Fibroblast of mammary gland (primary cell): ENCODE measurements at places on chromosomes 12 and 14.

DNA sequence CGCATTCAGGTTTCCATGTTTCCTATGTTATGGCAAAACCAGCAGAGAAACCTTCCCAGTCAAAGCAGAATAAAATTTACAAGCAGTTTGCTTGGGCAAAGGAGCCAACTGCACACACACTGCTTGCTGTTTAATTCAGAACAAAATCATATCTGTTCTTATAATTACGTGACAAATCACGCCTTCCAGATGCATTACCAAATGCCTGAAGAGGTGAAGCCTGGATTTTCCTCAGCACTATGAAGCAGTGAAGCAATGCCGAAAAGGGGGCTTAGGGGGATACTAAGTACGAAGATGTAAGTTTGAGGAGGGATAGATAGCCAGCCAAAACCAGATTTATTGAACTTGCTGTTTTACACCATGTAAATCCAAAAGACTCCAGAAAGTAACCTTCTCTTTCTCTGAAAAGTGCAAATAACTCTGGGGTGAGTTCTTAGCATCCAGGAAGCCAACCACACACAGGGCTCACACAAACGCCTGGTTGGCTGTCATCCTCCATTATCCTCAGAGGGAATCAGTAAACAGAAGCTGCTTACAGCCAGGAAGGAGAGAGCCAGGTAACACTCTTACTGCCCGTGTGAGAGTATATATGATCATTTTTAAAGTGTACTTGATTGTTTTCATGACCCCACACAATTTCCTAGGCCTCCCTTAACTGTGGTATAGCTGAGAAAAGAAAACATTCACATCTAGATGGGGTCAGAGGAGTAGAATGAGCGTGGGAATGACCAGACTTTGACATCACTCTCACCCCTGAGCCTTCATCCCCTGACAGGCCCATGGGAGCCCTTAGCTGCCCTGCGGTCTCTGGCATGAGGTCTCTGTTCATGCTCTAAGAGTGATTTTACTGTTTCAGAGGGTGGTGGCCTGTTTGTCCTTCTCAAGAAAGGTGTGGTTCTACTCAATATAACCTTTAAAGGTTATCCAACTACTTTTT lies 442.5 kb downstream of the EGLN3 start:
- no peak for DNase-seq

DNA sequence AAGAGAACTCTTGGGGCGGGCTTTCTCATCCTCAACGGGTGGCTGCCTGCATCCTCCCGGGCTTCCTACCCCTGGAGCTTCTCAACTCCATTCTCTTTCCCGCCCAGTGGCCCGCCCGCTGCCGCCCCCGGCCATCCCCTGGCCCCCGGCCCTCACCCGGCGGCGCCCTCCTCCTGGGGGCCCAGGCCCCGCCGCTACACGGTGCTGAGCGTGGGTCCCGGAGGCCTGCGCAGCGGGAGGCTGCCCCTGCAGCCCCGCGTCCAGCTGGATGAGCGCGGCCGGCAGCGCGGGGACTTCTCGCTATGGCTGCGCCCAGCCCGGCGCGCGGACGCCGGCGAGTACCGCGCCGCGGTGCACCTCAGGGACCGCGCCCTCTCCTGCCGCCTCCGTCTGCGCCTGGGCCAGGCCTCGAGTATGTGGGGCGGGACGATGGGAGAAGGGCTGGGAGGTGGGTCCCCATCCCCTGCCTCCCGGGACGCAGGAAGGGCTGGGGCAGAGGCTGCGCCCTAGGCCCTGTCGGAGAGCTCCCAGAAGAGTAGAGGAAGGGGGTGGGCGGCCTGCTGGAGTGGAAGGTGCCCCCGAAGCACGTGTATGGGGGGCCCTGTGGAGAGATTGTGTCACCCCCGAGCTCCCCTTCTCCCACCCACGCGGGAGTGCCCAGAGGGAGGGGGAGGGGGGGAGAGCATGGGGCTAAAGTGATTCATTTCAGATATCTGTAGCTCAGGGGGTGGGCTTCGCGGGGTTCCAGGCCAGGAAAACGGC lies 1.5 kb downstream of the LAG3 start:
- DNase-seq = no peak

DNA sequence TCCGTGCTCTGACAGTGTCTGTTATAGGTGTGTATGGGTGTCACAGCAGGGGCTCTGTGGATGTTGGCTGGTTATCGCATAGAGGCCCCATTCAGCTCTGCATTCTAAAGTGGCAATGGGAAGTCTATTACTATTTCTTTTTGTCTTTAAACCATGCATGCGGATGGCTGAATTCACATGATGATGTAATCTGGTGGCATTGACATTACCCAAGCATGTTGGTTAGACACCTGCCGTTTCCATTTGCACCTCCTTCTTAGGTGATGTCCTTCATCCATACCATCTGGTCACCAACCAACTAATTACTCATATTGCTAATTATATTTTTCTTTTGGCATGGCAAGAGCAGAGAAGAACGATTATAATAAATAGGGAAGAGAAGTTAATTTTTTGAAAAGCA lies 270.8 kb upstream of the RGS6 start:
- no peak for DNase-seq

- no peak for DNase-seq
Measured at GRCh38 chr14:22036541-22037239, 363.1 kb upstream of the OR4E1 start.

DNA sequence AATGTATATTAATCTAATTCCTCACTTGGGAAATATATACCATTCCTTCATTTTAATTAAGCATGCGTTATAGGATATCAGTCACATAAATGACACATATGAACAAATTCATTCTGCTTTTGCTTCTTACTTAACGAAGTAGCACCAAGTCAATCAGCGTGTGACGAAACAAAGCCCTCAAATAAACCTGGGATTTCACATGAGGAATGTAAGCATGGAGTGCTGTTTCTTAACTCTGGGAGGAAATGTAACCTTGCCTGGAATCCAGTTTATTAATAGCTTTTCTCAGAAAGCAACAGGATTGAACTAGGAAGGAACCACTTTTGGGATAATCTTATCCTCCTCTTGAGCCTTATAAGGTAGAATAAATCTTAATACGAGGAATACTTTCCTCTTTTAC lies 72.0 kb downstream of the NIN start:
- no peak for DNase-seq

- DNase-seq = peak; percentile 56
Measured at GRCh38 chr12:20549108-20549719, 145.9 kb upstream of the SLCO1C1 start.

GRCh38 chr14:72450473-72451044 lies 443.3 kb downstream of the DPF3 start:
- DNase-seq = no peak

DNA sequence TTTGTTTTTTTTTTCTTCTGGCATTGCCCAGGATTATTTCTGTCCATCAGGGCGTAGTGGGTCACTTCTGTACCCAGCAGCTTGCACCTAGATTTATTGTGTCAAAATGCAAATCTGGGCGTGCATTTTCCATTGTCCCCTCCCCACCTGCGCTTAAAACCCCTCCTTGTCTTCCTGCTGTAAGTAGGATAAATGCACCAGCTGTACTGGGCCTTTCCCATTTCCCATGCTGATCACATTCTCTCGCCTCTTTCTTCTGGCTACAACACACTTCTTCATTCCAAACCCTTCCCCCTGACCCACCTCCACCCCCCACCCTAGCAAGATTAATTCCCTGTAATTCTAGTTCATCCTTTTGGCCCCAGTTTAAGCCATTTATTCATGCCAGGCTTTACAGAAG lies 128.0 kb downstream of the ETV6 start:
- no peak for DNase-seq

DNA sequence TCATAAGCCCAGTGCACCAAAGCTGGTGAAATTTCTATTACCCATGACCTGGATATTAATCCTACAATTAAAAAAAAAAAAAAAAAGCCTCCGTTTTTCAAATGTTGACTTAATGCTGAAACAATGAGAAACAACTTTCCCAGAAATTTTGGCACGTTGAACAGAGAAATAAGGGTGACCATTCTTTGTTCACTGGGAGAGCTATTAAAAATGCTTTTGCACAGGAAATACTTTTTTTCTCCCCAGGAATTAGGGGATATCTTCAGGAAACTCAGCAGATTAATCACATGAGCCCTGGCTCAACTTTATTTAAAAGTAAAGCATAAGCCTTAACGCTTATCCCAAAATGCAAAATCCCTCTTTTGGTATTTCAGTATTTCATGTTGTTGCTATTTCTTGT lies 54.8 kb upstream of the FLRT2 start:
- DNase-seq = peak; percentile 31

GRCh38 chr14:104658325-104658712 lies 31.1 kb upstream of the INF2 start:
- DNase-seq = no peak

DNA sequence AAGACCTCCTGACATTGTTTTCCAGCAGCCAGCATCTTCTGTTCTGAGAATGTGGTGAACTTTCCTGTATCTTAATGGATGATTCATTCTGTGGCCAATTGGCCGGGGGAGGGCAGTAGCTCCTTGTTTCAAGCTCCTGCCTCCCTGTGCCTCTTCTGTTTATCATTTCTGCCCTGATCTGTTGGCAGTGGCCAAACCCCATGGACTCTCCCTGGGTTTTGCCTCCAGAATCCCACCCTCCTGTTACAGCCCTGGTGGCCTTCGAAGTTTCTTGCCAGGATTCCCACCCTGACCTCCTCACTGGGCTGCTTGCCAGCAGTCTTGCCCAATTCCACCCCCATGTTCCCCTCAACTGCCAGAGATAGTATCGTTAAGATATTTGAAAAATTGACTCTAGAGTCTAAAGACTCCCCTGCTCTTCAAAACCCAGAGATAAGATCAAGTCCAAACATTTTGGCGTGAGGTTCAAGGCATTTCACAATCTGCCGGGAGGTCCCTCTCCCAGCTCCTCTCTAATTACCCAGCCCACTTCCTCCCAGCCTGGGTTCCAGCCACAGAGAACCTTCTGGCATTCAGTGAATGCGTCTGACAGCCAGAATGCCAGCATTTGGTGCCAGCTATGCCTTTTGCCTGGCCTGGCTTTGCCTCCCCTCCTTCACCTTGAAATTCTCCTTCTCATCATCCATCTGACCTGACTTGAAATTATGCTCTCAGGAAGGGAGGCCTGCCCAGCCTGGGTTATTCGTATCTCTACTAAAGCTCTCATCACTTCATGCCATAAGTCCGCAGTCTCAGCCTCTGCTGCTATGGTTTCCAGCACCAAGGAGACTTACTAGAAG lies 37.7 kb upstream of the TXNRD1 start:
- DNase-seq = peak; percentile 99

GRCh38 chr12:4908684-4909409 lies 858 bp upstream of the KCNA1 start:
- DNase-seq = peak; percentile 44

GRCh38 chr14:105850853-105851581 lies 324.6 kb downstream of the TMEM121 start:
- no peak for DNase-seq

GRCh38 chr12:108701779-108702441 lies 29.4 kb downstream of the CORO1C start:
- peak; percentile 45 for DNase-seq

DNA sequence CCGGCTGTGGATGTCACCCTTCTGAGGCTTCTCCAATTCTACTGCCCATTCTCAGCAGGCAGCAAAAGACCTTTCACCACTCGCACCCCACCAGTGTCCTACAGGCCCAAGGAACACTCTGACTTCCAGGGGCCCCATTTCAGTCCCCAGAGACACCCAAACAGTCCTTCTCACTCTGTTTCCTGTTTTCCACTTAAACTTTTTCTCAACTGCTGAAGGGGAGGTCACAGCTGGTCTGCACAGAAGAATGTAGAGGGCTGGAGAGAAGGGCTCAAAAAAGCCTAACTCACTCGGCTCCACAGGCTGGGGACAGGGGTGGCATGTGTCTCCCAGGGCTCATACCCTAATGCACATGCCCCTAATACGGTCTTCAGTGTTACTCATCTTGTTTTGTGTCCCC lies 4.2 kb upstream of the DTX1 start:
- no peak for DNase-seq

- DNase-seq = no peak
Measured at GRCh38 chr12:119685375-119685774, 17.4 kb downstream of the PRKAB1 start.

GRCh38 chr12:69330475-69331473 lies 17.4 kb upstream of the LYZ start:
- DNase-seq = no peak

DNA sequence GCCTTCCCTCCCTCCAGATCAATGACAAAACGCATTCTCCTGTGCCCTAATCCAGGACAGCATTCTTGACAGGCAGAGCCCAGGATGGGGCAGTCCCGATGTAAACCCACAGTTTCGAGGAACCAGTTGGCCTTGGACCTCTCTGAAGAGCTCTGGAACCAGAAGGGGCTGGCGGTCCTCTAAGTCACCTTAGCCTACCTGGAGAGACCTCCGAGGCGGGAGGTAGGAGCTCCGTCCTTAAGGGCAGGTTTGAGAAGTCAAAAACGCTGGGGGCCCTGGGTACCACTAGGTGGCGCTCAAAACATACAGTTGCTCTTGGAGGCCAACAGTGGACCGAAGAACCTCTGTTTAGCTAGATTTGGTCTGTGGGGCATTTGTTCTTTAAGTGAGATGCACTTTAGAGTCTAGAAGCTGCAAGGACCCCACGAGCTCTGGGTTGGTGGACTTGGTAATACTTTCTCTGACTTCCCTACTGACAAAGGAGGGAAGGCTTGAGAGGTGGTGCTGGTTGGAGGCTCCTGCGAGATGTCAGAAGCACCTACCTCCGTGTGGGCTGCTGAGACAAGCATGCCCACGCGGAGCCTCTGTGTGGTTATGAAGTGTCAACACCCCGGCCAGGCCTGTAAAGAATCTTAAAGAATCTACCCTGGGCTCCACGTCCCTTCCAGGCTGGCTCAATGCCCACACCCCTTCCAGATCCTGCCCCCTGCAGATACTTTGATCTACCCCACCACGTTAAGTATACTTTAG lies 74.8 kb upstream of the CHST11 start:
- peak; percentile 80 for DNase-seq

GRCh38 chr14:51650716-51651387 lies 858 bp upstream of the FRMD6 start:
- peak; percentile 47 for DNase-seq

DNA sequence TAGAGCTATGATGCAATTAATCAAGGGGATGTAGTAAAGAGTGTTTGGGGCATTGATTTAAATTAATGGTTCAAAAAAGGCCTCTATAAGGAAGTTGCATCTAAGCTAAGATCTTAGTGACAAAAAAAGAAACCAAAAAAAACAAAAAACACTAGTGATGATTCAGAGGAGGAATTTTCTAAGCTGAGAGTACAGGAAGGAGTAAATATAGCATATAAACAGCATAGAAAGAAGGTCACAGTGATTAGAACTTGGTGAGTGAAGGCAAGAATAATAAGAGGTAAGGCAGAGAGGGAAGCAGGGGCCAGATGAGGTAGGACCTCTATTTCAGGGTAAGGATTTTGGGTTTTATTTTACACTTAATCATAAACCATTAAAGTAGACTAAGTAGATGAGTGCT lies 48.0 kb upstream of the PDZRN4 start:
- DNase-seq = no peak

DNA sequence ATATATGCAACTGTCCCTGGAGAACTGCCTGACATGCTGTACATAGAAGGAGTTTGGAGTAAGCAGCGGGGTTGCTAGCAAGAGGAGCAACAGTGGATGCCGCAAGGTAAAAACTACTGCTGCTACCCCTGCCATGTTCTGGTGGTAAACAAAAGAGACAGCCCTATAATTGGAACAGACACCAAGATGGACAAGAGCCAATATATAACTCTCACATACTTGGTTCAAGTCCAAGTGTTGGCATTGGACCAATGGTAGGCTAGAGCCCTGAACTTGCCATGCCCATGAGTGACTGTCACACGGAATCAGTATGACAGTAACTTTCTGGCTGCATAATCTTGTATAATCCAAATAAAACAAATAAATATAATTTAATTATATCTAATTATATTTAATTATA lies 13.7 kb downstream of the ATXN7L3B start:
- no peak for DNase-seq
